Adrenal gland (tissue), 19 donors: ENCODE measurements at places on chromosomes 16 and 17.
A peak's percentile ranks its signal among the peaks of the same experiment; 100 is the strongest.

DNA sequence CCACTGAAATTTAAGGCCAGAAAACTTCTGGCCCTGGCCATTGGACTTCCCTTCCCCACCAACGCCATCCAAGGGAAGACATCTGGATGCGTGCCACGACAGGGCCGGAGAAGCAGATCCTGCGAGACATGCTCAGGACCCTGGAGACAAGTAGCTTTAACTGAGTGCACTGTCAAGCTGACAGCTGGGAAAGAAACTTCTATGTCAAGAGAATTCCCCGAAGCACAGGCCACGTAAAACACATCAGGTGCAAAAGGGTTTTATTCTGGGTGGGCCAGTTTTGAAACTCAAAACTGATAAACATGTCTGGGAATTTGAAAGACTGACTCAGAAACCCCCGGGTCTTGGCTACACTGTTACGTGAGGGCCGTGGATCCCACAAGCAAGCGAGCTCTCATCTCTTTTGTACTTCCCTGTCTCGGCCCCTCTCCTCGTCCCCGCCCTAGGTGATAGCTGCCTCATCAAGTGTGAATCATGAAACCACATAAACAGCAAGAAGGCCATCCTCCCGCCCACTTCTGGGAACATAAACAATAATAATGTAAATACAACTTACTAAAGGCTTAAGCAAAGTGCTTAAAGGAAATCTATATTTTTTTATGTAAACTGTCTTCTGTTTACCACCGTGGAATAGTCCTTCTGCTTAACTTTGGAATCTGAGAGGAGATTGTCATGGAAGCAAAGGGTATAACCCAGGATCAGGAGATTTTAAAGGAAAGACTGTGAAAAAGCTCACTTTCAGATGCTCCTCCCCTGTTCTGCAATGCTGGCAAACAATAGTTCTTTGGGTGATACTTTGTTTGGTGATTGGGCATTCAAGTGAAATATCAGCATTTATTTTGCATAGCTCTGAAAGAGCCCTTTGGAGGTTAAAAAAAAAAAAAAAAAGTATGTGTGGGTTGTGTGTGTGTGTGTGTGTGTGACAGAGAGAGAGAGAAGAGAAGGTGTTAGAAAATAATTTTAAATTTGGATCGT is 406.0 kb upstream of the MAF start:
- DNase-seq: no peak

DNA sequence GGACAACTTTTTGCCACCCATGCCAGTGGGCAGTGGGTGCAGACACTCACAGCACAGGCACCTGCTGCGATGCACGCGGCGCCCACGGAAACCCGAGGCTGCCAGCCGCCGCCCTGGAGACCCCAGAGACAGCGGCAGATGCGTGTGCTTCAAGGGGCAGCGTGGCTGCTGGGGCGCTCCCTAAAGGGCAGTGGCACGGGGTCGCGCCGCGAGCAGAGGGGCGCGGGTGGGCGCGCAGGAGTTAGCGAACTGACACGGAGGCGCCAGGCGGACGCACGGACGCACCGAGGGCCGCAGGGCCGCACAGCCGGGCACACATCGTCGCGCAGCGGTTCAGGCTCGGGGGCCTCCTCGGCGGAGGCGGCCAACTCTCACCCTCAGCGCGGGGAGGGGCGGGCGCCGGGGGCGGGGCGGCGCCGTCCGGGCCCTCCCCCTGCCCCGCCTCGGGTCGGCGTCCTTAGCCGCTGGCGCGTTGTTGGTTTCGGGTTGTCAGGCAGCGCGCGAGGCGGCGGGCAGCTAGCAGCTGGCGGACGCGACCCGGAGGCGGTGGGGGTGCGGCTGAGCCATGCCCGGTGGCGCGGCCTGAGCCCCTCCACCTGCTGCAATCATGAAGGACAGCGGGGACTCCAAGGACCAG is at the start of gene KIF19:
KIF19 (plus strand) TSS at position 484 of the 637 bp plus-strand sequence; CDS start at position 608, 124 bp downstream.
- peak; percentile 15 for DNase-seq

DNA sequence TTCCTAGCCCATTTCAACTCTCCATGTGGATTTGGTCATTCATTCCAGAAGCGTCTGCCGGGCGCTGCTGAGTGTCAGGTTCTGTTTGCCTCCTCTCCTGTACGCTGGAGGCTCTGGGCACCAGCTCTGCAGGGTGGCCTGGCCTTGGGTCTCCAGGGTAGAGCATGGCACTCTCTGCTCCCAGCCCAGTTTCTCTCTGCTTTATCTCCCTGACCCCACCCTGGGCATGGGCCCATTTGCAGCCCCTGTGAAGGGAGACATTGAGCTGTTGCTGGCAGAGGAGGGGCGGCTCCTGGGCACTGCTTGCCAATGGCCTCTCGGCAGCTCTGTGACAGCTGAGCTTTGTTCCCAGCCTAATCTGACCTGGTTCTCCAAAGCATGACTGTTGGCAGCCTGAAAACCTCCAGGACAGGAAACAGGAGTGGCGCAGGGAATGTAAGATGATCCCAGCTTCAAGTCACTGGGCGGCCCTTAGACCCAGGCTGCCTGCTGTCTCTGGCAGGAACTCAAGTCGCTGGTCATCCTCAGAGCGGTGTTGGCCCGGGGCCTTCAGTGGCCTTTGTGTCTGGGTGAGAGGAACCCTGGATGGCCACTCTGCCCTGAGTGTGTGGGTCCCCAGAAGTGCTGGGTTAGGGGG is 146.8 kb downstream of the SEC14L1 start:
- peak; percentile 94 for DNase-seq

- no peak for DNase-seq
Measured at GRCh38 chr17:49585422-49586027, 9.9 kb downstream of the NXPH3 start.

DNA sequence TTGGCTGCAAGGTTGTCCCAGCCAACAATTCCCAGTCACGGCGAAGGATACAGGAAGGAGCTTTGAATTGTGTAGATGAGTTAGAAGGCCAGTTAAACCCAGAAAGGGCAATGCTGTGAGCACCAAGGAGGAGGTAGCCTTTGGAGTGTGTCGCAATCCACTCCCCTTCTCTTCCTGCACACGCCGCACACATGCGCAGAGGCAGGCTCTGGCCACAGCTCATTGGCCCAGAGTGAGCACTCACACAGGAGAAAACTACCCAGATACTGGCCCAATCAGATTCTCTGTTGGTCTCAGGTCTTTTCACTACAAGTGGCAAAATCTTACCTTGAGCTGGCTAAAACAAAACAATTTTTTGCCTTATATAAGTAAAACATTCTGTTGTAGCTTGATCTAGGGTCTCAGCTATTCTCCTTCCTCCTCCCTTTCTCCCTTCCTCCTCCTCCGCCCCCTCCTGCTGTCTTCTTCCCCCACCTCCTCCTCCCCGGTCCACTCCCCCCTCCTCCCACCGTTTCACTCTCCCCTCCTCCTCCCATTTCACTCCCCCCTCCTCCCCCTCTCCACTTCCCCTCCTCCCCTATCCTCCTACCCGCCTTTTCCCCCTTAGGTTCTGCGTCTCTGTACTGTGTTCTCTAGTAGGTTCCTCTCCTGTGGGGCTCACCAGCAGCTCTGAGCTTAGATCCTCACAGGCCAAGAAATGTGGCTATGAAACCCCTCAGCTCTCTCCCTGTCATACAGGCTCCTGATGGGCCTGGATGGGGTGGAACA is 344.9 kb downstream of the CPPED1 start:
- DNase-seq: no peak

- no peak for DNase-seq
Measured at GRCh38 chr16:22034503-22034902, 26.6 kb downstream of the MOSMO start.
